PC-9 (cell line): ENCODE measurements at places on chromosomes 7 and 10. TPM values are rescaled to one million over a fixed set of nuclear protein-coding genes. Genes with fewer than 3 reads are reported as not detected.

Gene OR2A42
- not detected in 2 replicates for total RNA-seq

Gene AEBP1
- total RNA-seq, result 0.33 and 0.98 TPM in 2 replicates

Gene OAT
- 73.8 and 130 TPM in 2 replicates for total RNA-seq

GRCh38 chr10:125521721-125522680 lies 161.0 kb downstream of the TEX36 start:
- no peak for DNase-seq

Gene UTF1
- not detected in 2 replicates for total RNA-seq

DNA sequence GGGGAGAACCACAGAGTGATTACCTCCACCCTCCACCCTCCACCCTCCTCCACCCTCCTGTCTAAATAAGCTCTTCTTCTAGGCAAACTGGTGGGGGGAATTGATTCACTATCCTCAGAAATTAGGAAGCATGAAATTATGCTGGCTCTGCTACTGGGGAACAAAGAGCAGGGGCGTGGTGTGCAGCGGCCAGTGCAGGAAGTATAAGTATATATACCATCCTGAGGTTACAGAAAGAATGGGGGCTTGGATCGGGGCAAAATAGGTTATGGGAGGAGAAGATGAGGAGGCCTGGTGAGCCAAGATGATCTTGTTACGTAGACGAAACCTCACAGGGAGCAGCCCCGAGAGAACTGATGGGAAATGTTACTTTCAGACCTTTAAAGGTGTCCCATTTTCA lies 49.1 kb downstream of the SYPL1 start:
- DNase-seq, result peak; percentile 20
